Articular chondrocyte of knee joint (primary cell): ENCODE measurements at places on chromosomes 1 and 21. TPM values are rescaled to one million over a fixed set of nuclear protein-coding genes. Genes with fewer than 3 reads are reported as not detected.

Gene C1orf94
- not detected in 2 replicates for total RNA-seq

Gene DRAM2
- total RNA-seq, result 67.0 and 89.5 TPM in 2 replicates

Gene SPRR2E
- total RNA-seq, result not detected in 2 replicates

Gene KRTAP19-2
- total RNA-seq, result not detected in 2 replicates

Gene FCN3
- not detected in 2 replicates for total RNA-seq

Gene ARHGEF2
- 97.5 and 117 TPM in 2 replicates for total RNA-seq

Gene RIMKLA
- total RNA-seq, result 0.11 and 0.13 TPM in 2 replicates

Gene KRTAP11-1
- total RNA-seq, result not detected in 2 replicates

Gene SLC35E2B
- total RNA-seq, result 32.3 and 39.0 TPM in 2 replicates

Gene TEDDM1
- total RNA-seq, result not detected in 2 replicates

Gene OPRD1
- total RNA-seq, result under 0.01 TPM in 1 of 2 replicates, not detected in the other

Gene ARHGAP30
- under 0.01 TPM in 1 of 2 replicates, not detected in the other for total RNA-seq

Gene SPRR2F
- not detected in 2 replicates for total RNA-seq

Gene EPHA10
- not detected in 2 replicates for total RNA-seq

Gene TSTD1
- 5.6 and 6.1 TPM in 2 replicates for total RNA-seq

Gene DIRAS3
- total RNA-seq, result 0.43 and 1.0 TPM in 2 replicates

Gene TFF2
- not detected in 2 replicates for total RNA-seq

Gene C1orf185
- total RNA-seq, result 0.32 TPM in 1 of 2 replicates, not detected in the other
